CD4-positive, alpha-beta T cell treated with Interleukin-17A for 1 hour (primary cell): ENCODE measurements at places on chromosomes 7 and 10.

GRCh38 chr10:123858077-123858681 is 33.4 kb downstream of the CPXM2 start:
- no peak for DNase-seq

DNA sequence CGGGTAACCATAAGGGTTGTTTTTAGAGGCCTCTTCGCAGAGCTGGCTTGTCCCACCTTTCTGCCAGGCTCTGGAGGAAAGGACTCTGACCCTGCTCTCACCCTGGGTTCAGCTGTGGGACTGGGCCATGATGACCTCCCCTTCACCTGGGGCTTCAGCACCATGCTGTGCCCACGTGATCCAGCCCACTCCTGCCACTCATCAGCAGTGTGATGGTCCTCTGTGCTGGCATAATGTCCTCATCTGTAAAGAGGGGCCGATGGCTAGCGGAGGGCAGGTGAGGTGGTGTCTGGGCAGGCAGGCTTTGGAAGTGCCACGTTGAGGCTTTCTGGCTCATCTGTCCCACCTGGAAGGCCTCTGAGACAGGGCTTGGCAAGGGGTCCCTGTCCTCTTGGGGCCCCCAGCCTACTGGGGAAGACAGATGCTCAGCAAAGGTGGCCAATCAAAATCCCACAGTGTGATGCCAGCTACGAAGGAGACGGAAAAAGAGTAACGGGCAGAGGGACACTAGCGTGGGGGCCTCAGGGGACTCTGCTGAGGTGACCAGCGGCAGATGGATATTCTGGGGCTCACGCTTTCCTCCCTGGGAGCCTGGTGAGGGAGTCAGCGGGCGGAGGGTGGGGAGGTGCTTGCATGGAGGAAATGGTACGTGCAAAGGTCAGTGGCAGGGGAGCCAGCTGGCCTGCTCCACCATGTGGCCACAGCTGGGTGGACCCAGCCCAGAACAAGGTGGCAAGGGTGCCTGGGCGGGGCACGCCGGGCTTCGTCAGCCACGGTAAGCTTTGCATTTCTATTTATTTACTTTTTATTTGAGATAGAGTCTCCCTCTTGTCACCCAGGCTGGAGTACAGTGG is 5.4 kb downstream of the LRWD1 start:
- no peak for DNase-seq

DNA sequence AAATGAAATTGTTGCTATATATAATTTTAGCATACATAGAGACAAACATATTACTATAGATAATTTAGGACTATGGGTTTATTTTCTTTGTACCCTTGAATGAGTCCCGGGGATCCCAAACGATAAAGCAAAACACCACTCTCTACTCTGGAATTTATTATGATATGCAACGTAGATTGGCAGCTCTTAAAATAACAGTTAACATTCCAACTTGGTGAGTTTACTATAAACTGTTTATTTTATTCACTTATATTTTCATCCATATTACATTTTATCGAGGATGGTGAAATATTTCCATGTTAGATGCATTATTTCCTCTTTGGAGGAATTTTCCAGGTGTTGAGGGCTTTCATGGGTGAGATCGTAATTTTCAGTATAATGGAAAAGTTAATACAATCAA is 138.7 kb upstream of the DGKB start:
- no peak for DNase-seq

DNA sequence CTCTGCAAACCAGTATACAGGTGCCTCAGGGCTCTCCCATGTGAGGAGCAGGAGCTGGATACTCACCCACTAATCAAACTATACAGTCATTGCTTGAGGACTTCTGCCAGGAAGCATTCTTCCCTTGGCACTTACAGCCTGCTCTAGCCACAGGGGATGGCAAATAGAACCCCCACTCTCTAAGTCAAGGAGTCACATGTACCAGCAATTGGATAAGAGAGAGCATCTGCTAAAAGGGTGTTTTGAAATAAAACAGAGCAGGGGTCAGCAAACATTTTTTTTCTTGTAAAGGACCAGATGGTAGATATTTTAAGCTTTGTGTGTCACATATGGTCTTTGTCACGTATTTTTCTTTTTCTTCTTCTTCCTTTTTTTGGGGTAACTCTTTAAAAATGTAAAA is 865.2 kb upstream of the GHITM start:
- DNase-seq, result no peak

GRCh38 chr10:29119374-29119773 is 169.5 kb upstream of the LYZL1 start:
- DNase-seq, result no peak

DNA sequence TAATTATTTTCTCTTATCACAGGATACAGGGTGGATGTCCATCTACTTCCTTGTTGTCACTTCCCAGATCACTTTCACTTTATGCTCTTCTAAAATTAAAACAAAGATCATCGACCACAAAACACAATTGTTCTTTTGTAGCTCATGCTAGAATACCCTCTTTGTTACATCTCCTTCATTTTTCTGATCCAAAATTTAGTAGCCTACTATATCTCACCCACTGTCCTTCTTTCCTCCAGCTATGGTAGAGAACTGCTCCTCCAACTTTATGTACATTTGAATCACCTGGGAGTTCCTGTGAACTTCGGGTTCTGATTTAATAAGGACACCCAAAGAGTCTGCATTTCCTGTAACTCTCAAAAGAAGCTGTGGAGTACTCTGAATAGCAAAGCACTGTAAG is 1.2 kb upstream of the AHR start:
- DNase-seq, result no peak

DNA sequence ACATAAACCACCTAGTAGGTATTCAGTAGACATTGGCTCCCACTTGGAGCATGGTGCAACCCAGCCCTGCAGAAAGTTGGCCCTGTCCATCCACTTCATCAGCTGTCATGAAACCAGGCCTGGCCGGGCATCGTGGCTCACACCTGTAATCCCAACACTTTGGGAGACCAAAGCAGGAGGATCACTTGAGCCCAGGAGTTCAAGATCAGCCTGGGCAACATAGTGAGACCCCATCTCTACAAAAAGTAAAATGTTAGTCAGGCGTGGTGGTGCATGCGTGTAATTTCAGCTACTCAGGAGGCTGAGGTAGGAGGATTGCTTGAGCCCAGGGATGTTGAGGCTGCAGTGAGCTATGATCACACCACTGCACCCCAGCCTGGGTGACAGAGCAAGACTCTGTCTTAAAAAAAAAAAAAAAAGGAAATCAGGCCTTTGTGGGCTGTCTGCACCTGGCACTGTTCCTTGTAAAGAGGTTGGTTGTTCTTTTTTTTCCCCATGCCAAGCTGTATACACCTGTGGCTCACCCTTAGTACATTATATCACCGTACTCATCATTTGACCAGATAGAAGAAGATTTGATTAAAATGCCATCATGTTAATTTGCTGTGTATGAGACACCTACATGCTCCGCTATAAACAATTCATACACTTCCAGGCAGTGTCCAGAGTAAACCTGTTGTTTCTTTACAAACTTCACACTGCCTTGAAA is 45.4 kb upstream of the GRID1 start:
- DNase-seq, result no peak

- DNase-seq, result no peak
These were observed 195.0 kb upstream of the AGK start for GRCh38 chr7:141356161-141356560.

DNA sequence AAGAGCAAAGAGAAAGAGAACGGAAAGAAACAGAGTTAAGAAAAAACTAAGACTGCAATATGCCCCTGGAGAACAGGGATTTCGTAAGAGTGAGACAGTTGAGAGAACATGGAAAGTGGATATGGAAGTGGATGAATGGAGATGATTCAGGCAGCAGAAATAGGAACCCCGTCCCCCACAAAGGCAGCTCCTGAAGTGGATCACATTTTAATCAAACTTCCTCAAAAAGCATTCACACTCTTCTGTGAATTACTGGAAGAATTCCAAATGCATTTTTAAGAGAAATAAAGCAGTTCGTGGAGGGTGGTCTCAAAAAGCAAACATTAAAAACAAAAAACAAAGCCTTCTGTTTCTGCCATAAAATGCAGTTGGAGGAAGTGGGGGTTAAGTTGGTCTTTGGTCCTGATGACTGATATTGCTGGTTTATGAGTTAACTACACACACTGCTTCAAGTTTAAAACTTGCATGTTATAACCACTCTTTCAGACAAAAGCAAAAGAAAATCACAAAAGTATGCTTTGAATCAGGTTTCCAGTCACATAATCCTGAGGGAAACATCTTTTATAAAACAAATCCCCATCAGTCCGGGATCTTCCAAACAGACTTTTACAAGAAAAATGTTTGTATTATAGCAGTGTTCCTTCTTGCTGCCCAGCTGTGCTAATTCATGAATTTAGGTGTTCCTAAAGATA is 214.3 kb downstream of the FANK1 start:
- DNase-seq, result no peak

- DNase-seq, result no peak
These were observed 68.0 kb downstream of the MKI67 start for GRCh38 chr10:128058106-128058749.

DNA sequence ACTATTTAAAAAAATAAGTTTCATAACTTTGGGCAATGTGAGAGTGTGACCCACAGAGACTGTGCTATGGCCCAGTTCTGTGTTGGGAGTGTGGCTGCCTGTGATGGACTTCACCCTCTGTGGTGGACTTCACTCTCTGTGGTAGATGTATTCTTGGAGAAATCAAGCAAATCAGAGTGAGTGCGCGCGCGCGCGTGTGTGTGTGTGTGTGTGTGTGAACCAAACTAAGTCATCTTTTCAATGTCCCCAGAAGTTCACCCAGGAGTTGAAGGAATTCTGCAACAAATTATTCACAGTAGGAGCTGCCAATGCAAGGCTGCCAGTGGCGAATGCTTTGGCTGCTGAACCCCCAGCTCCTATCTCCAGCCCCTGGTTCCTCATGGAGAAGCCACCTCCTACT is 184.5 kb downstream of the ADAM12 start:
- DNase-seq, result no peak

GRCh38 chr10:70162151-70162891 is 8.0 kb downstream of the SAR1A start:
- DNase-seq, result peak; percentile 40

DNA sequence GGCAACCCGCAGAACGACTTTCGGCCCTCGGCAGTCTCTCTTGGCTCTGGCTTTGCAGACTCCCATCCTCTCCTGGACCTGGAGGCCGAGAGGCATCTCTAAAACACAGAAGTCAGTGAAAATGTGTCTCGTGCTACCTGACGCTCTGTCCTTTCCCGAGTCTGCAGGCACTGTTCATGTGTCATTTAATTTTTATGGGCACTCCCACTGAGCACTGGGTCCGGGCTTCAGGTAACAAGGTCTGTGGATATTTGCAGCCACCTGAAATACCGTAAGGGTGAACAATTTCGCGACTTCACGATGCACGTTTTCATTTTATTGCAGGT is 96.8 kb downstream of the GLRX3 start:
- no peak for DNase-seq

GRCh38 chr10:31942435-31942834 is 13.8 kb upstream of the ARHGAP12 start:
- DNase-seq, result no peak

GRCh38 chr7:30348083-30348560 is 63.7 kb downstream of the ZNRF2 start:
- peak; percentile 87 for DNase-seq

DNA sequence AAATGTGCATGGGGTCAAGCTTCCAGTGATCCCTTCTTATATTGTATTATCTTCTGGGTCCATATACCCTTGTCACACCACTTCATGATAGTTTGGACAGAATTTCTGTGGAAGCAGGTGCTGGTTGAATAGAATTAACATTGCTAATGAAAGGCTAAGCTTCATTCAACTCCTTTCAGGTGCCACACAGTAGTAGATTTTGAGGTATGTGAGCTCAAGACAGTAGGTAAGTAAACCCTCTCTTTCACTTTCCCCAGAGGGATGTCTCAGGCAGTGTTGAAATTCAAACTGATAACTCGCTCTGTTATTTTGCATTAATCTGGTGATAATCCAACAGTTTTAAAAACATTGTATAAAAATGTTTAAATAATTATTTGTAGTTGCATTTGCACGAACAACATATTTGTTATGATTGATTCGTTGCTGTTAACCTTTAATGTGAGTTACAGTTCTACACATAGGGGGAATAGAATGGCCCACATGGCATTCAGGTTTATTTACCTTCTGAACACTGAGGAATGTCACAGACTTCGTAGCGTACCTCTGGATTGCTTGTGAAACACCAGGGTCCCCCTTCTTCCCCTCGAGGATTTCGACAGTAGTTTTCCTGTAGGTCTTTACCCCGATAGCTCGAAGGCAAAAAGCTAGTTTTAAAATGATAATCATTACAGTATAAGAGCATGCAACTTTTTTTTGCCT is 18.1 kb downstream of the HGF start:
- DNase-seq, result no peak

DNA sequence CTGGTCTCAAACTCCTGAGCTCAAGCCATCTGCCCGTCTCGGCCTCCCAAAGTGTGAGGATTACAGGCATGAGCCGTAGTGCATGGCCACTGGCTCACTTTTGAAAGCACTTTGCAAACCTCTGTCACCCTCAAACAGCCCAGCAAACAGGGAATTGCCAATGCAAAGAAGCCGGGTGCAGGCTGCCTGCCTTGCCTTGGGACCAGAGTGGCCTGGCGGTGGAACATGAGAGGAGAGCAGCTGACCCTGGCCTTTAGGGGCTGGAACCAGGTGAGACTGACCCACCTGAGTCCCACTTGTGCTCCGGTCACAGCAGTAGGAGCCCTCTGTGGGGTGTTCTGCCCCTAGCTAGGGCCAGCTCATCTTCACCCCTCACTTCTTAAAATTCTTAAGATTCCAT is 237.1 kb upstream of the GALNT17 start:
- DNase-seq, result no peak

GRCh38 chr10:43628956-43629355 is 19.7 kb downstream of the ZNF32 start:
- no peak for DNase-seq

DNA sequence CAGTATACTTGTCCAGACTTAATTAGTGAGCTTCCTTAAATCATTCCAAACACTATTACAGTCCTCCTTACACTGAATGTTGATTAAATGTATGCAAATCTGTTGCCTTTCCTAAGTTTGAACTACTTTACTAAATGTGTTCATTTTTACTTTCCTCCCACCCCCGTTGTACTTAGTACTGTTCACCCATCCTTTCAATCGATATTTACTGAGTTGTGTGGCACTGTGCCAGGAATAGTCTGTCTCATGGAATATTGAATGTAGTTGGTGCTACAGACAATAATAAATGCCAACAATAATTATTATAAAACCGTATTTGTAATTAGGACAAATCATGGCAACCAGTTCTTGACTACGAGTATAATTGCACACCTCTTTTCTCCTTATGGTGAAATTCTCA is 335.7 kb downstream of the GPR37 start:
- DNase-seq, result no peak
